ENCODE measurements at places on chromosomes 12 and 14.

- DNase-seq: peak; percentile 82
Measured at GRCh38 chr14:50943943-50944646, at the start of gene PYGL. PYGL (minus strand) TSS chr14:50944483; CDS start chr14:50944403, 80 bp downstream.

GRCh38 chr14:71373773-71374172 lies 466.5 kb downstream of the PCNX1 start:
- no peak for DNase-seq

DNA sequence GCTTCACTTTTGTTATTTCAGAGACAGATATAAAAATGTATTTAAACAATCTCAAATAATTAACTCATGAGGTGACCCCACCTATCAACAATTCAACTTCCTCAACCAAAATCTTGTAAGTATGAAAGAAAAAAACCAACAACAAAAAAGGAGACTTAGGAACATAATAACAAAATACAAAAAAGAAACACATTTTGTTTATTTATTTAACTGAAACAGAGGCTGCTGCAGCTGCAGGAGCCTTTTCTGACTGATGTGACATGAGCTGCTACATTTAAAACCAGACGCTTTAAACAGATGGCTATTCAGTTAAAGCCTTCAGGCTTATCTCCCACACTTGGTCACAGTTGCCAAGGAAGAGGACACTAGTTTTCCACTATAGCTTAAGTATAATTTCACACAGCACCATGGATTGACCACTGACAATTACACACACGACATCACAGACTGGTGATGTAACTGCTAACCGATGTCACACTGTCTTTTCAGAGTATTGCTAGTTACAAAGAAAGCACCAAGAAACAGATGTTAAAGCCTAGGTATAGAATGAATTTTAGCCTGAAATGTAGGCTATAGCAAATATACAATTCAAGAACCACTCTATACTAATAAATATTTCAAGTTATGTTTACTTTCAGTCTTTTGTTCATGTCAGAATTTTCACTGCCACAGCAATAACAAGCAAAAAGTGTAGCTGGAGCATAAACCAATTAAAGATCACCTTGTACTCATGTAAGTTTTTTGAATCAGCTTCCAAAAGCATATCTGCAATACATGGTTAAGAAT lies 113.0 kb downstream of the MED13L start:
- DNase-seq: no peak

- DNase-seq: no peak
Measured at GRCh38 chr14:22122227-22122818, 448.7 kb upstream of the OR4E1 start.

GRCh38 chr14:47929334-47929733 lies 253.9 kb upstream of the MDGA2 start:
- peak; percentile 18 for DNase-seq

DNA sequence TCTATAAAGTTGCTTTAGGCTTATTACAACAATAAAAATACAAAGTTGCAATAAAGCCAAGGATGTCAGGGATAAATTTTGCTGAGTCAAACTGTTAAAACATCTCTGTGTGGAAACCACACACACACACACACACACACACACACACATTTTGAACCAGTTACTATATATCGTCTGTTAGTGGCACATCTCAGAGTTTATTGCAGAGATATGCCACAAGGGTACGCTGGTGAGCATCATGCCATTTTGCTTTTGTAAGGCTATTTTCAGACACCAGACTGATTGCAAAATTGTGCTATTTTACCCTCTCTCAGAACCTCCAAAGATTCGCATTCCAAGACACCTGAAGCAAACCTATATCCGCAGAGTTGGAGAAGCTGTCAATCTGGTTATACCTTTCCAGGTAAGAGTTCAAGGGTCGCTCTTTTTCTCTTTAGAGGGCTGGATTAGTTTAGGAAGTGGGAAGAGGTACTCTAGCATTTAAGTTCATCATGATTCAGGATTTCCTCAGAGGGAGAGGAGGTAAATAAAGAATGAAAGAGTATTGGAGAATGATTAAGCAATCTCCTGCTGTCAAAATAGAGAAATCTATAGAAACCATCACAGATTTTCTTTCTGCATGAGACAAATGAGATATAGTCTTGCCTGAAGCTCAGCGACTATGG lies 27.3 kb upstream of the CHPT1 start:
- DNase-seq: peak; percentile 28

- no peak for DNase-seq
Measured at GRCh38 chr12:5189173-5189572, 145.5 kb downstream of the KCNA5 start.
